GM23248 (cell line): ENCODE measurements at places on chromosomes 11 and 22. TPM values are rescaled to one million over a fixed set of nuclear protein-coding genes. Genes with fewer than 3 reads are reported as not detected.

- peak overlapping the region; percentile 62 for H3K4me3 ChIP-seq
- DNase-seq, result no peak
- H3K36me3 ChIP-seq, result no peaks in the 10 kb centered on the region
- H3K27ac ChIP-seq, result peak overlapping the region; percentile 84
- H3K4me1 ChIP-seq, result peaks cover 46% of the 10 kb centered on the region
Observed at GRCh38 chr11:83033371-83033770, 38.3 kb downstream of the RAB30 start.

DNA sequence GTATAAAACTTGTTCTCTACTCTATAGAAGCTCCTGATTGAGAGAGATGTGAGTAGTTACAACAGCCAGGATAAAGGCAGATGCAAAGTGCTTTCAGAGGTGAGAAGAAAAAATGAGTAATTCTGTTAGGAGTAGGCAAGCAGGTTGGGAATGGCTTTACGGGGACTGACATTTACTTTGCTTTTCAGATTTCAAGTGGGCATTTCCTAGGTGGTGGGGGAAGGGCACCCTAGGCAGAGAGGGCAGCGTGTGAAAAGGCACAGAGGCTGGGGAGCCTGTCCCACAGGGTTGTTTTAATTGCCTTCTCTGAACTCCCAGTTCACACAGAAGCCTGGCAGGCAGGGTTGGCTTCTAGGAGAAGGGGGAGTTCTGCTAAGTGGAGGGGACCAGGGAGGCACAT is 106.5 kb downstream of the NAV2 start:
- H3K4me1 ChIP-seq, result peaks cover 12% of the 10 kb centered on the region
- no peak overlapping the region for H3K4me3 ChIP-seq
- H3K36me3 ChIP-seq, result no peaks in the 10 kb centered on the region
- H3K27ac ChIP-seq, result no peak overlapping the region

DNA sequence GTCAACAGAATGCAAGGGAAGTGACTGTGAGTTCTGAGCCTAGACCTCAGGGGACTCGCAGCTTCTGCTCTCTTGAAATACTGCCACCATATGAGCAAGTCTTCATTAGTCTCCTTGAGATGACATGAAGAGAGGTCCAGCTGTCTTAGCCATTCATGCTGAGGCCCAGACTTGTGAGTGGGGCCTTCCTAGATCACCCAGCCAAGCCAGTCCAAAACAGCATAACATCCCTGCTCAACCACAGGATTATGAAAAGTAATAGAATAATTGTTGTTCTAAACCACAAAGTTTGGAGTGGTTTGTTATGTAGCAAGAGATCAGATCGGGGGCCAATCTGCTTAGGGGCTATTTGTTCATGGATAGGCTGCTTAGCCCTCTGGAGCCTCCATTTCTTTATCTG is 54.9 kb upstream of the HTATIP2 start:
- no peaks in the 10 kb centered on the region for H3K36me3 ChIP-seq
- no peaks in the 10 kb centered on the region for H3K4me1 ChIP-seq
- no peak for DNase-seq

DNA sequence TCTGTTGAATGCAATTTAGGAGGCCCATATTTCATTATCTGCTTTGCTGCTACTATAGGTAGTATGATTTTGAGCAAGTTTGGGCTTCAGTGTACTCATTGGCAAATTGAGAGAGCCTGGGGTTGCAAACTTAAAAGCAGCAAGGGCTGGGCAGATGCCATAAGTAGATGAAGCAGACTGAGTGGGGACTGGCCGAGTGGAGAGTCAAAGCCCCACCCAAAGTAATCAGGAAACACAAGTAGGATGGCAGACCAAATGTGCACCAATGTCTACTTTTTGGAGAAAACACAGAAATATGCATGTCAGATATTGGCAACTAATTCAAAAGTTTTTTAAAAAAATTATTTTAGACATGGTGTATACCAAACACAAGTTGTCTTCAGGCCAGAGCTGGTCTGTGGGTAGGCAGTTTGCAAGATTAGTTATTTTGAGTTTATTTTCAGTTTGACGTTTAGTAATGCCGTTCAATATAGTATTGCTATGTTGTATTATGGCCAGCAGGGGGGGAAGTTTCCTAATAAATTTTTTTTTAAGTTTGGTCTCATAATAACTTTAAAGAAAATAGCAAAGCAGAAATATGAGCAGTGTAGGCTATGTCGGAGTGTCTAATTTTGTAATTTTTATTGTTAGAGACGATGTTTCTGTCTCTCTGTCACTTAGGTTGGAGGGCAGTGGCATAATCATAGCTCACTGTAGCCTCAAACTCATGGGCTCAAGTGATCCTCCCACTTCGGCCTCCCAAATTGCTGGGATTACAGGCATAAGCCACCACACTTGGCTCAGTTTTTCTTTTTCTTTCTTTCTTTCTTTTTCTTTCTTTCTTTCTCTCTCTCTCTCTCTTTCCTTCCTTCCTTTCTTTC is 105.1 kb downstream of the HIPK3 start:
- no peaks in the 10 kb centered on the region for H3K36me3 ChIP-seq
- peaks cover 8% of the 10 kb centered on the region for H3K4me1 ChIP-seq
- no peak overlapping the region for H3K4me3 ChIP-seq

- peaks cover 34% of the 10 kb centered on the region for H3K36me3 ChIP-seq
- H3K27me3 ChIP-seq, result no peaks in the 10 kb centered on the region
- DNase-seq, result peak; percentile 98
Observed at GRCh38 chr11:6219359-6219758, 14.0 kb downstream of the C11orf42 start.

DNA sequence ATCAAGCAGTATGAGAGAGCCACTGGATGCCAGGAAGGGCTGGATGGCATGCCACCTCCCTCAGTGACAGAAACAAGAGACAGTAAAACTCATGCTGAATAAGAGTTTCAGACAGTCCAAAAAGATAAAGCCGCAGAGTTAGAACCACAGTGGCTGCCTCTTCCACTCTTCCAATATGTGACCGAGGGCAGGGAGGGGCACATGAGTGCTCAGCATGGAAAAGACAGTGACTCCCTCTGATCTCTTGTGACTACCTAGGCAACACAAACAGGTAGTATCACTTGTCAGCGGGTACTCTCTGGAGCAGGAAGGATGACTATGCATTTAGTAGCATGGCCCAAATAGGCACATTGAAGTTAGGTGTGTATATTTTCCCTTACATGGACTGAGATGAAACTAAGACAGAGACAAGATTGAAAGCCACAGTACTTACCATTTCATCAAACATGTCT is 295.4 kb downstream of the CADM1 start:
- no peak overlapping the region for H3K27ac ChIP-seq
- no peaks in the 10 kb centered on the region for H3K27me3 ChIP-seq

DNA sequence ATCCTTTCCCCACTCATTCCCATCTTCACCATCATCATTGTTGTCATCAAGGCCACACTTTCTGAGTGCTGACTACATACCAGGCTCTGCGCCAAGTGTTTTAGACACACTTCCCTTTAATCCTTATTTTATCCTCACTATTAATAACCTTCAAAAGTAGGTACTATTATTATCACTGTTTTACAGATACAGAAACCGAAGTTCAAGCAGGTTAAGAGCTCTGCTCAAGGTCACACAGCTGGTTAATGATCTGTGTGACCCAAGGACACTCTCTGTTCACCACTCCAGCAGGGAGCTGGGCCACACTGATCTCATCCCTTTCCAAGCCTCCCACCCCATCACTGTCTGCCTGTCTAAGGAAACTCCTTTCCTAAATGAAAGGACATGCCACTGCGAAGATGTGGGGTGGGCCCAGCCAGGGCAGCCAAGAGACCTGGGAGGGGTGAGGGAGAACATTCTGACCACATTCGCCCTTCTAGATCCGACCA is 17.2 kb upstream of the TSKU start:
- H3K4me1 ChIP-seq, result peaks cover 38% of the 10 kb centered on the region
- peak; percentile 54 for DNase-seq
- H3K36me3 ChIP-seq, result no peaks in the 10 kb centered on the region
- H3K27me3 ChIP-seq, result no peaks in the 10 kb centered on the region
- H3K27ac ChIP-seq, result no peak overlapping the region
- no peak overlapping the region for H3K4me3 ChIP-seq

- 0 out of 2 replicates have a peak overlapping the region, but pooled peaks have one; percentile 88 for H3K4me3 ChIP-seq
- H3K4me1 ChIP-seq, result peaks cover 14% of the 10 kb centered on the region
- no peaks in the 10 kb centered on the region for H3K36me3 ChIP-seq
- H3K27me3 ChIP-seq, result no peaks in the 10 kb centered on the region
Observed at GRCh38 chr11:64804346-64805210, 1.6 kb upstream of the MAP4K2 start.

GRCh38 chr11:124415356-124415923 is 9.2 kb downstream of the OR8B4 start:
- no peak overlapping the region for H3K27ac ChIP-seq
- no peak overlapping the region for H3K4me3 ChIP-seq
- peak; percentile 71 for DNase-seq

GRCh38 chr11:133522344-133522743 is 10.0 kb downstream of the OPCML start:
- no peaks in the 10 kb centered on the region for H3K36me3 ChIP-seq
- no peak for DNase-seq
- H3K4me3 ChIP-seq, result no peak overlapping the region

DNA sequence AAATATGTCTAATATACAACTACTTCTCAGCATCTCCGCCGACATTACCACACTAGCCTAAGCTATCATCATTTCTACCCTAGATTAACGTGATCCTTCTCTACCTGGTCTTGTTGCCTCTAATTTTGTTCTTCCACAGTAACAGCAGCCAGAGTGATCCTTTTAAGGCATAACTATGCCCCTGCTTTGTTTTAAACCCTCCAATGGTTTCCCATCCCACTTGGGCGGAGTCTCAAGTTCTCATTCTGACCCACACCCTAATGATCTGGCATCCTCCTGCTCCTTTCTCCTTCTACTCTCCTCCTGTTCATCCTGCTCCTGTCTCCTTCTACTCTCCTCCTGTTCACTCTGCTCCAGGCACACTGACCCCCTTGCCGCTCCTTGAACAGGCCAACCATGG is 31.9 kb upstream of the POU2AF1 start:
- H3K4me3 ChIP-seq, result no peak overlapping the region
- no peak overlapping the region for H3K27ac ChIP-seq
- H3K27me3 ChIP-seq, result peaks cover 43% of the 10 kb centered on the region
- no peaks in the 10 kb centered on the region for H3K4me1 ChIP-seq

DNA sequence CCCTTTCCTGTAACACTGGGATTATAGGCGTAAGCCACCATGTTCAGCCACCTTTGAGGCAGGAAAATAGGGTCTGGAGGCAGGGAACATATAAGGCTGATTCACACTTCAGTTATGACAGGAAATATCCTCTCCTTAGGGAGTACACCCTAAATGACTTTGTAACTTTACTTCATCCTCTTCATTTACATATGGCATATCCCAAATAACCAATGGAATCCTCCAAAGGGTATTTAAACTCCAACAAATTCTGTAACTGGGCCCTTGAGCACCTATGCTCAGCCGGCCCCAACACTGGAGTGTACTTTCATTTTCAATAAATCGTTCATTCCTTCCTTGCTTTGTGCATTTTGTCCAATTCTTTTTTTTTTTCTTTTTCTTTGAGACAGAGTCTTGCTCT is 1.6 kb upstream of the KAT5 start:
- peaks cover 5% of the 10 kb centered on the region for H3K36me3 ChIP-seq
- H3K27me3 ChIP-seq, result no peaks in the 10 kb centered on the region
- no peak overlapping the region for H3K27ac ChIP-seq
- peaks cover 4% of the 10 kb centered on the region; the same call in 1 of the 2 replicates for H3K4me1 ChIP-seq
- no peak overlapping the region for H3K4me3 ChIP-seq

DNA sequence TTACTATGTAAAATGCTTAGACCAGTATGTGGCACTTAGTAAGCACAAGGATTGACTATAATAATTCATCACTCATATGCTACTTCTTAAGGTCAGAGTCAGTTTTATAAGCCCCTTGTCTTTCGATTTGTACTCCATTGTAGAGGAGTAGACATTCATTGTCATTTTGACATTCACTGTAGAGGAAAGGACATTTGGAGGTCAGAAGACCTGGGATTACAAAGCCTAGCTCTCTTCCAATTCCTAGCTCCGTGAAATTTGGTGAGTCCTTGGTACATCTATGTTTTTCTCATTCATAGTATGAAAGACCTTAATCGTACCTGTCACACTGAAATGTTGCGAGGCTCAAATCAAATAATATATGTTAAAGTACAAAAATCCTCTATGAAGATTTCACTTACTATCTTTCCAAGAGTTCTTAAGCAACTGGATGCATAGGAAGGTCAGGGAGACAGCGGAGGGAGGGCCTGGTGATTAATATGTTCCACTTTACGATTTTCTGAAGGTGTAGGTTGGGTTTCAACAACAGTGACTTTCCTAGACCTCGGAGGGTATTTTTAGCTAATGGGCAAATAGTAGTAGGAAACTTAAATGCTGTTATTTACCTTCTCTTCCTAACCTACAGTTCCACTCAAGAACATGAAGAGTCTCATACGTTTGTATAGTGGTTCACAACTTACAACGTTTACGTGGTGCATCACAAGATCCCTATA is 1.4 kb upstream of the EMSY start:
- H3K27ac ChIP-seq, result peak overlapping the region; percentile 85
- peak overlapping the region; percentile 94 for H3K4me3 ChIP-seq
- H3K4me1 ChIP-seq, result peaks cover 13% of the 10 kb centered on the region; the same call in 1 of the 2 replicates

DNA sequence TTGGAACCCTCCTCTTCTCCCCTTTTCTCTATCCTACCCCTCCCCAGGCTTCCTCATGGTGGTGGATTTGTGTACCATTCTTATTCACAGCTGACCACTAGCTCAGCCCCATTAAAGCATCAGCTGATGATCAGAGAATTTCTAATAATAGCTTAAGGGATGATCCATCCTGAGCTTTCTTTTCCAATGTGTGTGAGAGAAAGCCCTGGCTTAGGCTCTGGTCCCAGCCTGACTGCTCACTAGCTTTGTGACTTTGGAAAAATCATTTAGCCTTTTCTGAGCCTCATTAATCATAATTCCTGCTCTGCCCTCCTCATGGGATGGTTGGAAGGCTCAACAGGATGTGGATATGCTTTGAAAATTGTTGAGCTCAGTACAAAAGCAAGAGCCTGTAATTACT is 26.3 kb upstream of the CCDC90B start:
- H3K27ac ChIP-seq, result no peak overlapping the region
- H3K4me3 ChIP-seq, result no peak overlapping the region
- H3K27me3 ChIP-seq, result no peaks in the 10 kb centered on the region
- H3K4me1 ChIP-seq, result no peaks in the 10 kb centered on the region
- no peaks in the 10 kb centered on the region for H3K36me3 ChIP-seq

- no peak overlapping the region for H3K4me3 ChIP-seq
- no peaks in the 10 kb centered on the region for H3K27me3 ChIP-seq
- peaks cover 13% of the 10 kb centered on the region for H3K4me1 ChIP-seq
- no peak overlapping the region for H3K27ac ChIP-seq
- no peaks in the 10 kb centered on the region for H3K36me3 ChIP-seq
- DNase-seq, result no peak
Observed at GRCh38 chr11:7534042-7534378, 20.2 kb downstream of the PPFIBP2 start.

GRCh38 chr22:20994128-20994901 is 7.6 kb downstream of the THAP7 start:
- H3K27ac ChIP-seq, result no peak overlapping the region
- no peak overlapping the region for H3K4me3 ChIP-seq
- no peak for DNase-seq

ALDH3B2 gene
- not detected in 2 replicates for total RNA-seq

SCGB1A1 gene
- total RNA-seq, result not detected in 2 replicates

PLAAT4 gene
- 0.65 and 3.2 TPM in 2 replicates for total RNA-seq

RHOD gene
- total RNA-seq, result 14.2 and 28.7 TPM in 2 replicates
